ENCODE measurements at places on chromosomes 16 and 17. TPM values are rescaled to one million over a fixed set of nuclear protein-coding genes. Genes with fewer than 3 reads are reported as not detected.

DNA sequence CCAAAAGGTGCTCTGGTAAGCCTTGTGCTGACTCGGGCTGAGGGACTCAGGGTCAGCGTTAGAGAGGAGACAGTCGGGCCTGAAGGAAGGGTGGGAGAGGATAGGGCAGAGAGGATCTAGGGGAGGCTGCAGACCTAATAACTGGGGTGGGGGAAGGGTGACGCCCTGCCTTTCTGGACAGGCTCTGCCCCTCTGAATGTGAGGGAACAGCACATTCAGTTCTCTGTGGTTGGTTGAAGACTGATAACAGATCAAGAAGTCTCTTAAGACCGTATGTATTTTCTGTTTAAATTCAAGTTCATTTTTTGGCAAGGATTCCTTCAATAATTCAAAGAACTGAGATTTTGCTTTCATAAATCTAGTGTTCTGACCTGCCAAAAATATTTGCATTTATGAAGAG is 56.2 kb upstream of the TEKT3 start:
- no peaks in the 10 kb centered on the region for H3K4me1 ChIP-seq
- H3K27ac ChIP-seq: no peak overlapping the region
- H3K4me3 ChIP-seq: no peak overlapping the region
- H3K36me3 ChIP-seq: no peaks in the 10 kb centered on the region

- H3K4me3 ChIP-seq: no peak overlapping the region
- H3K4me1 ChIP-seq: no peaks in the 10 kb centered on the region
- DNase-seq: peak; percentile 77
- H3K36me3 ChIP-seq: peaks cover 18% of the 10 kb centered on the region
These were observed 60.8 kb upstream of the CLEC18A start for GRCh38 chr16:69890114-69890891.

The DCAF7 gene
- 114 TPM for total RNA-seq

The PTGES3L gene
- total RNA-seq: 6.2 TPM

The QRICH2 gene
- 3.8 TPM for total RNA-seq

The VASN gene
- total RNA-seq: 13.0 TPM

The IFI35 gene
- total RNA-seq: 3.0 TPM

- H3K4me3 ChIP-seq: no peak overlapping the region
- H3K4me1 ChIP-seq: no peaks in the 10 kb centered on the region
- H3K36me3 ChIP-seq: no peaks in the 10 kb centered on the region
These were observed 28.2 kb upstream of the ACSF3 start for GRCh38 chr16:89065458-89065822.

- no peaks in the 10 kb centered on the region for H3K27me3 ChIP-seq
- no peak overlapping the region for H3K4me3 ChIP-seq
- no peaks in the 10 kb centered on the region for H3K4me1 ChIP-seq
- no peak overlapping the region for H3K27ac ChIP-seq
- DNase-seq: peak; percentile 43
- no peaks in the 10 kb centered on the region for H3K36me3 ChIP-seq
These were observed 3.8 kb upstream of the DCAF7 start for GRCh38 chr17:63546308-63547082.

DNA sequence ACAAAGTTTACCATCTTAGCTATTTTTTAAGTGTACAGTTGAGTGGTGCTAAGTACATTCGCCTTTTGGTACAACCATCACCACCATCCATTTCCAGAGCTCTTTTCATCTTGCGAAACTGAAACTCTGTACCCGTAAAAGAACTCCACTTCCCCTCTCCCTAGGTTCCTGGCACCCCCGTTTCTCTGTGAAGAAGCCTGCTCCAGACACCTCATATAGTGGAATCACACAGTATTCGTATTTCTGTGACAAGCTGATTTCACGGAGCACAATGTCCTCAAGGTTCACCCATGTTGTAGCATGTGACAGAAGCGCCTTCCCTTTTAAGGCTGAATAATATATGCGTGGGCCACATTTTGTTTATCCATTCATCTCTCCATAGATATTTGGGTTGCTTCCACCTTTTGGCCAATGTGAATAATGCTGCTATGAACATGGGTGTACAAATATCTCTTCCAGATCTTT is 54.2 kb upstream of the MAP3K14 start:
- no peaks in the 10 kb centered on the region for H3K27me3 ChIP-seq
- no peaks in the 10 kb centered on the region for H3K36me3 ChIP-seq

GRCh38 chr16:81650982-81651562 is 128.0 kb upstream of the PLCG2 start:
- H3K4me1 ChIP-seq: peaks cover 23% of the 10 kb centered on the region
- H3K36me3 ChIP-seq: peaks cover 19% of the 10 kb centered on the region
- DNase-seq: peak; percentile 78
- no peak overlapping the region for H3K4me3 ChIP-seq
- H3K27me3 ChIP-seq: no peaks in the 10 kb centered on the region

The PYY gene
- total RNA-seq: 0.99 TPM

The NAGS gene
- 1.2 TPM for total RNA-seq

GRCh38 chr16:89931305-89931896 is 8.3 kb downstream of the TUBB3 start:
- H3K36me3 ChIP-seq: peaks cover 72% of the 10 kb centered on the region
- no peaks in the 10 kb centered on the region for H3K4me1 ChIP-seq
- no peak overlapping the region for H3K27ac ChIP-seq
- no peak overlapping the region for H3K4me3 ChIP-seq
- no peaks in the 10 kb centered on the region for H3K27me3 ChIP-seq

DNA sequence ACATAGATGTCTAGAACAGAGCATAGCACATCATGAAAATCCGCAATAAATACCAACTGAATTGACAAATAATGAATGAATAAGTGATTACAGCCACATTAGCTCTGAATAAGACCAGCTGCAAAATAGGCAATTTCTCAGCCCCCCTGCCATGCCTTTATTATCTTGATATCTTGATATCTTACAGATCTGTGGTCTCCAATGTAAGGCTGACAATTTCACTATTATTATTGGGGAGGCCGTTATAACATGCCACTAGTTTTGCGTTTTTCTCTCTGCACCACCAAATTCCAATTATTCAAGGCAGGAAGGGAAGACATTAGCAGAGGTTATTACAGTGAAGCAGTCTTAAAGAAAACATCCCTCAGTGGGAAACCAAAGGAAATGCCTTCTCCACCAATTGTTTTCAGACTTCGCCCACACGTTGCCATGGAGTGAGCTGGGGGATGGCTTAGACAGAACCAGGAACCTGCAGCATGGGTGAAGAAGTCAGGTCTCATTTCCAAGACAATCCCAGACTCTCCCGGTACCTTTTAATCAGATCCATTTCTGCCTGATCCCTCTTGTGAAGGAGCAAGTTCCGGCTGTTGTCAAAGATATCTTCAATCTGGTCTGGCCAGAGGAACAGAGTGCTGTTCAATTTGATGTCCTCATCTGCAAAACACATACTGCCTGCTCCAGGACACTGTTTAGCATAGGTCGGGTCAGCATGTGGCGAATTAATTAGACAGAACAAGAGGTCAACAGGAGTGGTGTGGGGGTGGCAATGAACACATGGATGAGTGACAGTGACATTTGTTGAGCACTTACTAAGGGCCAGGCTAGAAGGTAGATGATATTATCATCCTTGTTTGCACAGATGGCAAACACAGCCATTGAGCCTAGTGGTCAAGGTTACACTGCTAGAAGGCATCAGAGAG is 46.4 kb downstream of the DNAH3 start:
- no peaks in the 10 kb centered on the region for H3K36me3 ChIP-seq
- DNase-seq: no peak
- H3K4me1 ChIP-seq: no peaks in the 10 kb centered on the region

GRCh38 chr17:56945938-56946505 is 14.8 kb downstream of the COIL start:
- peaks cover 81% of the 10 kb centered on the region for H3K36me3 ChIP-seq
- H3K4me1 ChIP-seq: no peaks in the 10 kb centered on the region

- peaks cover 22% of the 10 kb centered on the region for H3K27me3 ChIP-seq
- no peaks in the 10 kb centered on the region for H3K36me3 ChIP-seq
- DNase-seq: peak; percentile 66
- H3K4me1 ChIP-seq: peaks cover 6% of the 10 kb centered on the region
- no peak overlapping the region for H3K4me3 ChIP-seq
These were observed 2.4 kb downstream of the EFNB3 start for GRCh38 chr17:7707446-7707845.

DNA sequence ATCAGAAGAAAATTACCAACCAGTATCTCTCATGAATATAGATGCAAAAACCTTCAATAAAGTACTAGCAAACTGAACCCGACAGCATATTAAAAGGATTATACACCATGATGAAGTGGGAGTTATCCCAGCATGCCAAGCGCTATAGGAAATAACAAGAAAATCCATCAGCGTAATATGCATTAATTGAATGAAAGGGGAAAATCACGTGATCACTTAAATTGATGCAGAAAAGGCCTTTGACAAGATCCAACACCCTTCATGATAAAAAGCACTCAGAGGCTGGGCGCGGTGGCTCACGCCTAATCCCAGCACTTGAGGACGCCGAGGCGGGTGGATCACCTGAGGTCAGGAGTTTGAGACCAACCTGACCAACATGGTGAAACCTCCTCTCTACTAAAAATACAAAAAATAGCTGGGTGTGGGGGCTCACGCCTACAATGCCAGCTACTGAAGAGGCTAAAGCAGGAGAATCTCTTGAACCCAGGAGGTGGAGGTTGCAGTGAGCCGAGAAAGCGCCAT is 4.8 kb downstream of the CTRB2 start:
- peaks cover under 1% of the 10 kb centered on the region for H3K4me1 ChIP-seq
- no peaks in the 10 kb centered on the region for H3K36me3 ChIP-seq
- no peak overlapping the region for H3K4me3 ChIP-seq
- DNase-seq: peak; percentile 25
- no peaks in the 10 kb centered on the region for H3K27me3 ChIP-seq

The PSKH1 gene
- 32.1 TPM for total RNA-seq

The KRT25 gene
- not detected for total RNA-seq

- no peak overlapping the region for H3K4me3 ChIP-seq
- no peak overlapping the region for H3K27ac ChIP-seq
- no peaks in the 10 kb centered on the region for H3K4me1 ChIP-seq
- no peaks in the 10 kb centered on the region for H3K27me3 ChIP-seq
- no peak for DNase-seq
These were observed 41.1 kb downstream of the MYO18A start for GRCh38 chr17:29138971-29139691.

- H3K4me1 ChIP-seq: no peaks in the 10 kb centered on the region
- no peaks in the 10 kb centered on the region for H3K27me3 ChIP-seq
- H3K4me3 ChIP-seq: no peak overlapping the region
- peaks cover 87% of the 10 kb centered on the region for H3K36me3 ChIP-seq
- DNase-seq: no peak
These were observed 37.7 kb upstream of the PHLPP2 start for GRCh38 chr16:71762186-71762585.

DNA sequence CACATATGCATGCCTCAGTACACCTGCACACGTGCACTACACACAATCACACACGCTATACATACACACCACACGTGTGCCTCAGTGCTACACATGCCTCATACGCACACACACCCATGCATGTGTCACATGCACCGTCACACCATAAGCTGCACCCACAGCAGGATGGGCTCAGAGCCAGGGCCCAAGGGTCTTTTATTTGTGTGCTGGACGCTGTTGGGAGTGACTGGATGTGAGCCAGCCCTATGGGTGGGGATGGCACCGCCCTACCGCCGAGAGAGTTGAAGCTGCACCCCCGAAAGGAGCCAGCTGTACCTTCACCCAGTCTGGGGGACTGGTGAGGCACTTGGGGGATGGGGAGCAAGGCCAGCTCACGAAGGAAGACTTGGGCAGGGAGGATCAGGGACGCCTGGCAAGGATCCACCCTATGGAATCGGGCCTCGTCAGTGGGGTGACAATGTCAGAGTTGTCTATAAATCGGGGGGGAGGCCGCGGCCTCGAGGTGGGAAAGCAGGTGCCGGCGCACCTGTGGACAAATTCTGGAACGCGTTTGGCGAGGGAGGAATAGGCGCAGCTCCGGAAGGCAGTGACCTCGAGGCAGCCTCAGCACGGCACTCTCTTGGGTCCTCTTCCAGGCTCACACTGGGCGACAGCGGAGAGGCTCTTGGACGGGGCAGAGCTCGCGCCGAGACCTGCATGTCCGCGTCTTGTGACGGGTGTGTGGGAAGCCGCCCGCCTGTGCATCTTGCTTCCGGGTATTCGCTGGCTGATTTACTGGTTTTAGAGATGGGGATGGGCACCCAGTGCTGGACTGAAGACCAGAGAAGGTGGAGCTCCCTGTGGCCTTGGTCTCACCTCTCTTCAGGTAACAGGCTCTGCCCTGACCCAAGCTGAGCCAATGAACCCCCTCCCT is 7.3 kb downstream of the RGS11 start:
- H3K4me1 ChIP-seq: no peaks in the 10 kb centered on the region
- no peaks in the 10 kb centered on the region for H3K27me3 ChIP-seq
- no peak overlapping the region for H3K27ac ChIP-seq
- no peak for DNase-seq
- H3K36me3 ChIP-seq: no peaks in the 10 kb centered on the region

The GID4 gene
- total RNA-seq: 20.1 TPM

- peaks cover 6% of the 10 kb centered on the region for H3K36me3 ChIP-seq
- peaks cover 8% of the 10 kb centered on the region for H3K4me1 ChIP-seq
- no peaks in the 10 kb centered on the region for H3K27me3 ChIP-seq
- DNase-seq: no peak
These were observed 4.3 kb downstream of the SMIM5 start for GRCh38 chr17:75637551-75637950.

The KRTAP9-4 gene
- not detected for total RNA-seq

DNA sequence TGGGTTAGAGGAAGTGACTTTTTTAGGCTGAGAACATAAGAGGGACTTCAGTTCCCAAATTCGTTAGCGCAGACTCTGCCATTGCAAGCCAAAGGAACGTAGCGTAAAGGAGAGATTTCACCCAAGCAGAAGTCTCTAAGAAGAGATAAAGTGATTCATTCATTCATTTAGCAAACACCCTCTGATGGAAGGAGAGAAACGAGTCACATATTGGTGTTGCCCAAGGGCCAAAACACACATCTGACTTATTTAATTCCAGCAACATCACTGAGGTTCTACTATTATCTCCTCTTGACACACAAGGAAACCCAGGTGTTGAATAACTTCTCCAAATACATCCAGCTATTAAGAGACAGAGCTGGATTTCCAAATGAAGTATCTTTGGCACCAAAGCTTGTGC is 85.7 kb upstream of the CACNG3 start:
- no peak for DNase-seq
- no peaks in the 10 kb centered on the region for H3K36me3 ChIP-seq
- no peaks in the 10 kb centered on the region for H3K4me1 ChIP-seq
- no peak overlapping the region for H3K27ac ChIP-seq

DNA sequence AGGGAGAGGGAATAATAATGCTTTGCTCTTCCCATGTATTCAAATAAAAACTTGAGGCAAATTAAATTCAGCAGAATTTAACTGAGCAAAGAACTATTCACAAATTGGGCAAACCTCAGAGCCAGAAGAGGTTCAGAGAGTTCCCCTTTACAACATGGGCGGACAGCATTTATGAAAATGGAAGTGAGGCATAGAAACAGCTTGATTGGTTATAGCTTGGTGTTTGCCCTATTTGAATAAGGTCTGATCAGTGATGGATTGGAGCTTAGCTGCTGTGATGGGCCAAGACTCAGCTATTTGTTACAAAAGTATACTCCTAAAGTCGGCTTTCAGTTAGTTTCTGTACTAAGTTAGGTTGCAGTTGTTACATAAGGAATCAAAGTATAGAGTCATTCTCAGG is 63.0 kb downstream of the TMEM100 start:
- H3K27me3 ChIP-seq: no peaks in the 10 kb centered on the region
- H3K36me3 ChIP-seq: no peaks in the 10 kb centered on the region
- no peak overlapping the region for H3K4me3 ChIP-seq
- no peak for DNase-seq
- no peak overlapping the region for H3K27ac ChIP-seq

Measured in endodermal cell (in vitro differentiated cells).